ENCODE measurements at places on chromosomes 4 and X.
A peak's percentile ranks its signal among the peaks of the same experiment; 100 is the strongest.

GRCh38 chr4:93532234-93532633 lies 296.3 kb upstream of the ATOH1 start:
- DNase-seq = no peak

DNA sequence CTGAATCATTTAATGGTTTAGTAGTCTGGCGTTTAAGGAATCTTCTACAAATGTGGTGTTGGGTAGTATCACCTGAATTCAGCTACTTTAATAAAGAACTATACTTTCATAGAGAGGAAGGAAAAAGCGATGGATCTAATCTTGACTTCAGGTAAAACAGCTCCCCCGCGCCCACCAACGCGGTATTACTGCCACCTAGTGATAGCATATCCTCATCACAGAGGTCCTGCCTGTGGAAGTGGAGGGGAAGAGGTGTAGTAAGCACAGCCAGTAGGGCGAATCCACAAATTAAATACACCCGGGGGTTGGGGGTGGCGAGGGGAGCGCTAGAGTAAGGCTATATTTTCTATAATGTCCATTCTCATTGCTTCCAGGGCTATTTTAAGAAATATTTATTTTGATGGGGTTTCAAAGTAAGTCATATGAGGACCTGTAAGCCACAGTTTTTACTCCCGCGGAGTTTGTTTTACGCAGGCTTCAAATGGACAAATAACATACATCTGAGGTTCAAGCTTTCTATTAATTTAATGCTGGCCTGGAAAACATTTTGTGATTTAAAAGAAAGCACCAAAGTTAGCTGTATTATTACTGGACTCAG lies 8.3 kb upstream of the DAPP1 start:
- peak; percentile 45 for DNase-seq

GRCh38 chrX:85591536-85591935 lies 212.1 kb upstream of the POF1B start:
- DNase-seq = no peak

GRCh38 chrX:28312965-28313364 lies 274.3 kb upstream of the IL1RAPL1 start:
- no peak for DNase-seq

DNA sequence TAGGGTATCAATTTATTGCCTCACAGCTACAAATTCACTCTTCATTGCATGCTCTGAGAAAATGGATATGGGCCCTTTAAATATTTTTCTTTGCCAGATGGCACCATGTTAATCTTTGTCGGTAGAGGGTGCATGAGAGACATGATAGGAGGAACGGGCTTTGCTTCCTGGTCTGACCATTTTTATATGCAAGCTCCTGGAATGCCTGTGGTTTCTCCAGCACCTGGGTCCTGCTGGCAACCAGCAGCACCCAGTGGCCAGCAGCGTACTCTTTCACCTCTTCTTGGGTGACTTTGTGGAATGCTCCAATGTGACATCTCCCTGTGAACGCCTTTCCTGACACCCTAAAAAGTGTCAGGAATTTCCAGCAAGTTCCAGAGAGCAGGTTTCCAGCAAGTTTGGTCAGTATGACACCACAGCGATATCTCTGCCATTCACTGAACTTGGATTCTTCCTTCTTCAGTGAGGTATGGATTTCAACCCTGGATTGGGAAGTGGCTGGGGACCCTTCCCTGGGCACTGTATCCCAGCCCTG lies 140.3 kb upstream of the PGRMC2 start:
- DNase-seq = no peak

Data from NCI-H345 (cell line).